Stimulated activated CD4-positive, alpha-beta T cell treated with anti-CD3 and anti-CD28 coated beads, Interleukin-2, amount 100 ng/mL, for 24 hours (primary cell): ENCODE measurements at places on chromosomes 3 and 15.

DNA sequence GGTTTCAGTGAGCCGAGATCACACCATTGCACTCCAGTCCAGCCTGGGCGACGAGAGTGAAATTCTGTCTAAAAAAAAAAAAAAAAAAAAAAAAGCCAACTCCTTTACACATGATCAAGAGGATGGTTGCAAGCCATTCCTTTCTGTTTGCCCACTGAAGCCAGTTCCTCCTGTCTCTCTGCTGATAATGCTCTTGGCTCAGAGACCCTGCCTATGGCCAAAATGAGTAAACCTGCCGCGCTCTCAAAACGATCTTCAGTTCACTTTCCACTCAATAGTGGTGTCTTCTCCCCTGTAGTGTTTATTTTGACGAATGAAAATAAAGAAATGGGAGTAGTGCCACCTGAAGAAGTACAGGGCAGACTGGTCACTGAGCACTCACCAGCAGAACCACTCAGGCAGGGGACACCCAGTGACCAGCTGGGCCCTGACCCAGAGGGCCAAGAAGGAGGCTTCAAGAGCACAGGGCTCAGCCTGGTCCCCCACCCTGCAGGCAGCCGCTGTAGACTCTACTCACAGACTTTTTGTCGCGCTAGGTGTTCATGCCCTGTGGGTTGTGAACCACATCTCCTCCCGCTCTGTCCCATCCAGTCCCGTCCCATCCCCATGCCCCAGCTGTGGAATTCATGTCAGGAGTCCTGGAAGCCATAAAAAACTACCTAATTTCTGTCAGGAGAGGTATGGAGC is 23.6 kb downstream of the GRAMD2A start:
- DNase-seq: no peak

- DNase-seq: no peak
These were observed 68.0 kb downstream of the ATP11B start for GRCh38 chr3:182861348-182861747.

DNA sequence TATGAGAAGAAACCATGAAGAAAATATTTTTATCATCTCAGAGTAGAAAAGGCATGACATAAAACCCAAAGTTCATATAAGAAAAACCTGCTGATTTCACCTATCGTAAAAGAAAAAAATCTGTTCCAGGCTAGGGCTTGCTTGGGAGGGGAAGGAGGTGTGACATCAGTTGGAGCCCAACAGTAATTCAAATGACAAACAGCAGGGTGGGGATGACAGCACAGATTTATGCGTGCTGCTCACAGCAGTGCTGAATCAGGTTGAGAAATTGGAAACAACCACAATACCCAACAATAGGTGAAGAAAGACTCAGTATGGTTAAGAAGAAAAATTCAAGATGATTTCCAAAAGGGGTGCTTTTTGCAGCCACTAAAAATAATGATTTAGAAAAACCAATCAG is 172.4 kb downstream of the PDE8A start:
- no peak for DNase-seq

DNA sequence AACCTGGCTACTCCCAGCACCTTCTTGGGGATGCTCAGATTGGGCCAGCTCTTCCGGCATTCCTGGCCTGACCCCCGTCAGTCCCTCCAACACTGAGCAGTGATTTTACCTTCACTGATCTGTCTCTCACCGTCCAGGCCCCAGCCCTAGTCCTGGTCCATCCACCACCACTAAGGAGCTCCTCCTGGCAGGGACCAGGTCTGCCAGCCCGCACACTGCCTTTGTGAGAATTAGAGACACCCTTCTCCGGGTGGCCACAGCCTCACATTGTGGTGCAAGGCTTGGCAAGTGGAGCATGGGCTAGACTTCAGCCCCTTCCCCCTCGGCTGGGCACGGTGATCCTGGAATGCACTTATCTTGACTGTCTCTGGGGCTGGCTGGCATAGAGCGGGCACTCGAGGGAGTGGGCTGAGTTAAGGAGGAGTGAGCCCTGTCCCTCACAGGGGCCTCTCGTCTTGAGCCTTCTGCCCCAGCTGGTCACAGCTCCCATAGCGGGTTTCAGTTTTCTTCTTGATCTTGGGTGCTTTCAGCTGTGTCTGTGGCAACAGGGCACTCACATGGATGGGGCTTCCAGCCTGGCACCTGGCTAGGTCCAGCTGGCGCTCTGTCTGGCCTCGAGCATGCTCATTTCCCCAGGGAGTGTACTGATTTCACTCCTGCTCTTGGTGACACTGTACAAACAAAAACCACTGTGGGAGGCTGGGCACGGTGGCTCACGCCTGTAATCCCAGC is 53.9 kb downstream of the LINGO1 start:
- no peak for DNase-seq

DNA sequence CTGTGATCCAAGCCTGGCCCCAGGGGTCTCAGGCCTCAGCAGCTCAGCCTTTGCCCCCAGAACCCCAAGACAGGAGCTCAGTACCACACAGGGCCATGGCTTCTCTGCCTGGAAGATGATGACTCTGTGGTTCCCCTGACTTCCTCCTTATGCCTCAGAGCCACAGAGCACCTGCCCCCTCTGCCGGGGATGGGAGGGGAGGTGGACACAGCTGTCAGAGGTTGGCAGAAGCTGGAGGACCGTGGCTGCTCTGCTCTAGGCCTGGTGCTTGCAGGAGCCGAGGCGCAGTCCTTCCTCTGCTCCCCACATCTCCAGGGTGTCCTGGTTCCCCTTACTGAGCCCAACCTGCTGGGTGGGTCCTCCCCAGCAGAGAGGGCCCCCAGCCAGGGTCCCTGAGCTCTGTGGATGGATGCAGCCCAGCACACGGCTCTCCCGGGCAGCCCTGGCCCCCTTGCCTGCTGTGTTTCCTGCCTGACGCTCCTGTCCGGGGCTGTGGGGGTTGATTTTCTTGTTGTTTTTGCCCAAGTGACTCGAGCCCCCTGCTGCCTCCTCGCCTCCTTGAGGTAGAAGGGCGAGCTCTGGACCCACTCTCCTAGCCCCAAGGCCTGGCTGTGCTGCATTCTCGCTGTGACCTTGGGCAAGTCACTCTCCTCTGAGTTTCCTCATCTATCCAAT is 36.6 kb downstream of the PSTPIP1 start:
- peak; percentile 16 for DNase-seq

- no peak for DNase-seq
These were observed 289.3 kb downstream of the EPHB1 start for GRCh38 chr3:135084405-135084804.
